NCI-H2227 treated with DMSO at 0.1 percent for 48 hours (cell line): ENCODE measurements at places on chromosomes 2 and 18.

DNA sequence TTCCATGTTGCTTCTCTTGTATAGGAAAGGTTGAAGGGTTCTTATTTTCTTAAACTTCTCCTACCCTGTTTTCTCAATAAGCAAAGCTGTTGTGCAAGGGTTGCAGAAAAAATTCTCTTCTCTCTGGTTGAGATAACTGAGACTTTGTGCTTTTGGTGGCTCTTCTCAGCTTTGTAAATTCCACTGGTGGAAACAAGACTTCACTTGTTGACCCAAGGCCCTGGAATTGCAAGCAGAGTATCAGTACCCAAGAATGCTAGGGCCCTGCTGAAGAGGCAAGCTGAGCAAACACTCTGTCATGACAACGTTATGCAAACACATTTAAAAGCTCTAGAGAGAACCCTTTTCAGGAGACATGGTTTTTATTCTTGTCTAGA, 294.7 kb upstream of the EPAS1 start:
- no peak for DNase-seq

DNA sequence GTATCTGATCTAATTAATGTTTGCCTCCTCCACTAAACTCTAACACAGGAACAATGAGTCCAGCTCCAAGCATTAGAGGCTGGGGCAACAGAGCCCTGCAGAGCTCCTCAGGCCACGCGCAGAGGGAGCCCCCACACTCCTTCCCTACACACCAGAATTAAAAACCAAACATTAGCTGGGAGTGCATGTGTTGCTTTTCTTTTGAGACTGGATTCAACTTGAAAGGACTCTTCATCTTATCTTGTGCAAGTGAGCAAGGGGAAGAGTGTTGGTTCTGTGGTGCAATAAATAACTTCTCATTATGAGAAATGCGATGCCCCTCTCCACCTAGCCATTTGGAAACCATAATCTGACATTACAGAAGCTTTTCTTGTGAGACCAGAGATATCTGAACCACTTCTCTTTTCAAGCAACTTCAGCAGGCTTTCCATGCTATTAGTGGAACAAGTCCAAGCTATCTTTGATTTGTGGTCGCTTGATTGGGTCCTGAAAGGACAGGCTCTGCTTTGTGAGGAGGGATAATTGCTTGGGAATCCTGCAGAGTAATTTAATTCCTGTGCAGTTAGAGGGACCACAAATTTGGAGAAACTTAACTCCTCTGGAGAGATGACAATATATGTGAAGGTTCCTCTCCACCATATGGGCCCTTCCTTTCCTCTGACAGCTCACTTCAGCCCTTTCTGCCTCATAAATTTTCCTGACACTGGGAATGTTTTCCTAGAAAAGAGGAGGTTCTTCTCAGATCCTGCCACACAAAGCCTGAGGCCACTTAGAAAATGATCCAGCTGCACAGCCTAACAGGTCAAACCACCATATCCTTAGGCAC, 112.5 kb downstream of the ATL2 start:
- DNase-seq: no peak

- DNase-seq: no peak
These were observed 281.5 kb downstream of the ICOS start for GRCh38 chr2:204218040-204218439.

DNA sequence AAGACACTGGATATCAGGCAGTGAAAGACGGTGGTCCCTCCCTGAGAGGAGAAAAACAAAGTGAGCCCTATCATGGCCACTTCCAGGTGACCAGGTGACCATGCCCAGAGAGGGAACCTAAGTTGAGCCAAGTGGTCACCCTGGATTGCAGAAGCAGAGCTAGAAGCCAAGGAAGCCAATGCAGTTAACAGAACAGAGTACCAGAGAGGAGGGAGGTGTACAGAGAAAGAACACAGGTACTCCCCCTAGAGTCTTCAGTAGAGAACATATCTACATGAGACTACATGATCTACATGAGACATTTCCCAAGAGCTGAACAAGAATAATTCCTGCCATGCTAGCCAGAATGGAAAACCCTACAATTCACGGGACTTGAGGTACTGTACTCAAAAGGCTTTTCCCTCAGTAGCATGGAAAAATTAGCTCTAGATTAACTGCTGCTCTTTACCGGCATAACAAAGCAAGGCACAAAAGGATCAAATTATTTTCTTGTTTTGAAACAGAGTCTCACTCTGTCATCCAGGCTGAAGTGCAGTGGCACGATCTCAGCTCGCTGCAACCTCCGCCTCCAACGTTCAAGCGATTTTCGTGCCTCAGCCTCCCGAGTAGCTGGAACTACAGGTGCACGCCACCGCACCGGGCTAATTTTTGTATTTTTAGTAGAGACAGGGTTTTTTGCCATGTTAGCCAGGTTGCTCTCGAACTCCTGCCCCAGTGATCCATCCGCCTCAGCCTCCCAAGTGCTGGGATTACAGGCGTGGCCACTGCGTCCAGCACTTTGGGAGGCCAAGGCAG, 23.5 kb downstream of the ROCK2 start:
- DNase-seq: no peak

- peak; percentile 46 for DNase-seq
These were observed 53.4 kb downstream of the THADA start for GRCh38 chr2:43542285-43542933.

GRCh38 chr2:69188182-69188900, 175.4 kb downstream of the ANTXR1 start:
- DNase-seq: peak; percentile 49

DNA sequence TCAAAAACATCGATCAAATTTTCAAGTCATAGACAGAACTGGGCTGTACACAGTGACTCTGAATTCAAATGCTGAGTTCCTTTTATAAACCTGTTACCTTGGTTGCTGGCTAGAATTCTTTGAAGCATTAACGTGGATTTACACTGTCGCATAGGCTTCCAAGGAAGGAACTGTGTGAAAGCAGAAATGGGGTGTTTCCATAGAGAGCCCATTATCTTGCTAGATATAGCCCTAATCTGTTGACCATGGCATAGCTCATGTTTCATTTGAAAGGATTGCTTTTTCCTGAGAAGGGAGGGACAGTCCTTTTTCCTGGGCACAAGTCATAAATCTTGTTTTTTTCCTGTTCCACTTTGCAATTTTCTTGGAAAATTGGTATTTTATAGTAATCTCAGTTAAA, 73.8 kb upstream of the NEUROD1 start:
- DNase-seq: no peak

DNA sequence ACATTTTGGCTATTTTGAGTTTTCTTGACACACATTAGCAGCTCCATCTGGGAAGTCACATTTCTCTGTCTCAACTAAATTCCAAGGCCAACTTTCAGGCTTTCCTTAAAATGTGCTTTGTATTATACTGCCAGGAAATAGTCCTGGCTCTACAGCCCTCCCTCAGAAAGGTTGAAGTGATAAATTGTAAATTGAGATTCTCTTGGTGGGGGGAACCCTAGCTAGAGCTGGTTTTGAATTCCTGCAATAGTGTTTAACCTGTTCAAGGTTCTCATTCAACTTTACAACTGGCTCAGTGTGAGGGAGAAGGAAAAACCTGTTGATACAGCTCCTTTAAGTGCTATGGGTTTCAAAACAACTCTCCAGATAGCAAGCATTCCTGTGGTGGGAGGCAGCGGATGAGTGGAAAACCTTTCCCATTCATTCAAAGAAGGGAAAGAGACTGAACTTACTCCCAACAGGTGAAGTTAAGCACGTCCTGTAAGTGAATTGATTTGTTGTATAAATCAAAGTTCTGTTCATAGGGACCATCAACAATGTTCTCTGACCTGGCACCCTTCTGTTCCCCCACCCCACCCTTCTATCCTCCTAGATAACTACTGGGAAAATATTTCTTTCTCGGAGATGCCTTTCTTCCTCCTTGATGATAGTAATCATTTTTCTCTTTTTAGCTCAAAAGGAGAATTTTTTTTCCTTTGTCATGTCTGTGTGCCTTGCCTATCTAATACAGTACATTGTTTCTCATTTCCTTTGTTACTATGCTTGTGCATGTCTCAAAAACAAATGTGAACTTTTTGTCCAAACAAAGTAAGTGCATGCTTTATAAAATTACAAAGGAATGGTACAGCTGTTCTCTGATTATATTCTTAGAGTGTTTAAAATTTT, 44.2 kb upstream of the SLC39A10 start:
- DNase-seq: no peak

GRCh38 chr18:48835119-48835518, 115.6 kb downstream of the SMAD7 start:
- DNase-seq: no peak
